Mammary epithelial cell (primary cell): ENCODE measurements at places on chromosomes 2 and 18. TPM values are rescaled to one million over a fixed set of nuclear protein-coding genes. Genes with fewer than 3 reads are reported as not detected.
A peak's percentile ranks its signal among the peaks of the same experiment; 100 is the strongest.

DNA sequence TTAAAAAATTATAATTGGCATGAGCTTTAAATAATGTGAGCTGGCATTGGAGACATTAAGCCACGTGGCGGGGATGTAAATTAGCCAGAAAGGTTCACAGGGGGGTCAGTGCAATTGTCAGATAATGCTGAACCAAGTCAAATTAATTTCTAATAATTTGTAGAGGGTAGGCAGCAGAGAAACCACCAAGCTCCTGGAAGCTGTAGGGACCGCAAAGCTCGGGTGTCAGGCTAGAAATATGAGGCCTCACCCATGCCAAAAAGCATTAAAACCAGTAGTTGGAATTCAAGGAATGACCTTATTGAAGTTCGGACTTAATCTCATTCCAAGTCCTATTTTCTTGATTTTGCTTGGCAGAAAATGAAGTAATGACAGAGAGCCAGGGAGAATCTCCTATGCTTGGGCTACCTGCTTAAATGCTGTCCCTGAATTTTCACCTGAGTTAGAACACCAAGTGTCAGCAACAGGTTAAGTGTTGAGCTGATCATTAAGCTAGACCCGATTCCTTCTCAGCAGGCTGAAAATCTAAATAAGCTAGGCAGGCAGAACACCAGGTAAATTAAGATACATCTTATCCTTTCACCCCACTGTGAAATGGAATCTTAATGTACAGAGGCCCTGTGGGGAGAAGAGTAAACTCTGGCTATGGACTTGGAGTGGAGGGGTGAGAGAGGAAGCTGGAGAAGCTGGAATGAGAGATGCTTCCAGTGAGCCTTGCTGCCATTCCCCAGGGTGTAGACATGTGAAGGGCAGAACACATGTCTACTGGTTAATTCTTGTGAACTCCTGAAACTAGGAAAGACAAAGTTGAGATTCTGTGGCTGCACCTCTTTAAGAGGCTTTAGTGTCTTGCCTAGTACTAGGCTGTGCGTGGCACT, 520.0 kb downstream of the SLC4A3 start:
- DNase-seq: peak; percentile 14

GRCh38 chr18:38454764-38455469, 889.3 kb upstream of the CELF4 start:
- no peak for DNase-seq

DNA sequence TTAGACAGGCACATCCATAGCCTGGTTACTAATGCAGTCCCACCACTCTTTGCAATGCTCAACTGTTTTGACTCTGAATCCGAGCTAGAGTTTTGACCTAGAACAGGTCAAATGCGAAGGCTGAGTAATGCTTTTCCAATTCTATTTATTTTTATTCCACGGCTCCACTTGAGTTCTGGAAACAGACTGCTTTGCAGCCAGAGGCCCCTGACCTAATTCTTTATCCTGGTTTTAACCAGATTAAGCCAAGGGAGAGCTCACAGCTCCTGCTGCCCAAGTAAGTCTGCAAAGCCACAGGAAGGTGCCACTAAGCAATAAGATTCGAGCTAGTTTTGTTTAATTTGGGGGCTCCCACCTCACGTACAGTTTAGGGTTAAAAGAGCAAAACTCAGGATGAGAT, 51.4 kb downstream of the MREG start:
- DNase-seq: no peak

GRCh38 chr2:204425821-204426220, 119.5 kb upstream of the PARD3B start:
- no peak for DNase-seq

The IL1R2 gene
- 0.50 TPM for total RNA-seq

The ABCG5 gene
- total RNA-seq: not detected in 2 replicates

DNA sequence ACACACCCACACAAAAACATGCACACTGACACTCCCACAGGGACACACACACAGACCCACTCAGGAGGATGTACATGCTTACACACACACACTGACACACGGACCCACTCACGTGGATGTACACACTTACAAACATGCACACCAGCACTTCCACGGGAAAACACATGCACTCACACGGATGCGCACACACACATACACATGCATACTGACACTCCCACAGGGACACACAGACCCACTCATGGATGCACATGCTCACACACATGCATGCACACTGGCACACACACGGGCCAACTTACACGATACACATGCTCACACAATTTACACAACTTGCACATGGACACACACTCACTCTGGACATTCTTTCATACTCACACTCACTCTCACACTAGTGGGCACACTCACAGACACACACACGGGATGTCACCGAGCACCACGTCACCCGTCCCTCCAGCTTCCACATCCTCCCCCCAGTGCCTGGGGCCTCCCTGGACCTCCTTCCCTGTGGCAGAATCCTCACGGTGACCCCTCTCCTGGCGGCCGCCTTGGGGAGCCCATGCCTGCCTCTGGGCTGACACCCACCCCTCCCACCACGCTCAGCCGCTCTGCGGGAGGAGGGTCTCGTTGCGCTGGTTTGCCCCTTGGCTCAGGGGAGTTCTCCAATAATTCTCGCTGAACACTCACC, 58.5 kb downstream of the TWIST2 start:
- no peak for DNase-seq

The NDUFAF7 gene
- total RNA-seq: 9.3 TPM
